Stimulated activated CD4-positive, alpha-beta T cell treated with anti-CD3 and anti-CD28 coated beads, Interleukin-1b, Interleukin-23, amount 100 ng/mL, for 24 hours (primary cell): ENCODE measurements at places on chromosomes 13 and 19.

- no peak for DNase-seq
These were observed 468 bp upstream of the SLC39A3 start for GRCh38 chr19:2740314-2740656.

- no peak for DNase-seq
These were observed 2.4 kb upstream of the CHAMP1 start for GRCh38 chr13:114311908-114312307.

- DNase-seq: no peak
These were observed 1.6 kb upstream of the SLC8A2 start for GRCh38 chr19:47473336-47473735.

DNA sequence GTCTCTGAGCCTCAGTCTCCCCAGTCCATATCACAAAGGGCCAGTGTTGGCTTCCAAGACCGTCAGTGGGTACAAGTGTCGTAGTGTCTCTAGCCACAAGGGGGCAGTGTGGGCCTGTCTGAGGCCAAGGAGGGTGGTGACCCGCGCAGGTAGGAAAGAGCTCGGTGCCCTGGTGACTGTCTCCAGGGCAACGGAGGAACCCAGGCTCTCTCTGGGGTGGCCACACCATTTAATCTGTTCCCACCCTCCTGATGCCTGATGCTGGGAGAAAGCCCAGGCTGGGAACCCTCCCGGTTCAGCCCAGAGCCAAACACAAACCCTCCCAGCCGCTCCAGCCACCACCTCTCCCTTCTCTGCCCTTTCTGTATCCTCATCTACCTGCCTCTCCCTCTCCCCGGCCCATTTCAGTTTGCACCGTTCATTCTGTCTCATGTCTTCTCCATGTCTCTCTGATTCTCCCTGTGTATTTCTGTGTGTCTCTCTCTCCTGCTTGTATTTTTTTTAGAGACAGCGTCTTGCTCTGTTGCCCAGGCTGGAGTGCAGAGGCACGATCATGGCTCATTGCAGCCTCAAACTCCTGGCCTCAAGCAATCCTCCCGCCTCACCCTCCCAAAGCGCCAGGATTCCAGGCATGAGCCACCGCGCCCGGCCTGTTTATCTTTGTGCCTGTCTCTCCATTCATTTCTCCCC lies 17.5 kb upstream of the MEIS3 start:
- DNase-seq: peak; percentile 80

DNA sequence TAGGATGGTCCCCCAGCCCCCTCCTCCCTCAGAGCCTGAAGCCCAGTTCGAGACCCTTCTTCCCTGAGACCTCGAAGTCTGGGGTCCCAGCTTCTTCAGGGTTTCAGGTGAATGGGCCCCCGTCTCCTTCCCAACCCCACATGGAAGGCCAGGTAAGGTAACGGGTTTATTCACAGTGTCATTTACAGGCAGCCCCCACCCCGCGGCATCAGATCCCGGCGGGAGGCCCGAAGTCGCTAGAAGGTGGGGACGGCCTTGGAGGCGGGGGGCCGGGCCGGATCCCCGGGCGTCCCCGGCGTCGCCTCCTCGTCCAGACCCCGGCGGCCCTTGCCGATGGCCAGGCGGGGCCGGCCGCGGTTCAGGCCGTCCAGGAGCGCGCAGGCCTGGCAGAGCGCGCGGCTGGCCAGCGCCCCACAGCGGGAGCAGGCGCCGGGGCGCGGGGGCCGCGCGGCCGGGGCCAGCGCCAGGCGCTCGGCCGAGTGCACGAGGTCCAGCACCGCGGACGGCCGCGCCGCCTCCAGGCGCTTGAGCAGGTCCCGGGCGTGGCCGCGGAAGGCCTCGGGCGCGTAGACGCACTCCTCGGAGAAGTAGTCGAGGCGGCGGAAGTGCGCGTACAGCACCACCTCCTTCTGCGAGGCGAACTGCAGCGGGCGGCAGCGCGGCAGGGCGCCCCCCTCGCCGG lies 9.7 kb downstream of the CTU1 start:
- no peak for DNase-seq

- DNase-seq: no peak
These were observed 6.3 kb downstream of the MYADM start for GRCh38 chr19:53873773-53874605.

DNA sequence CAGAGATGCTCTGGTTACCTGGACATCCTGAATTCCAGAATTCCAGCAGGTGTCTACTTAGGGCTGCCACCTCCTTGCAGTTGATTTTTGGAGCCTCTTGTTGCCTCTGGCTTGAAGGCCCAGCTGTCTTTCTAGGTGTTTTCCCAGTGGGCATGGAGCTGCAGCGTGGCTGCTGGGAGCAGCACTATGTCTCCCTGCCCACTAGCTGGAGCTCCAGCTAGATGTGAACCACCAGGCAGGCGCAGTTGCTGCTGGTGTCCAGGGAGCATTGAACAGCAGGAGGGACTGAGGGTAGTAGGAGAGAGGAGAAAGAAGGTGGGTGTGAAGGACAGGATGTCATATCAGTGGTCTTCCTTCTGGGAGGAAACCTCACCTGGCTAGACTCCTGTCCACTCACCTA lies 9.9 kb upstream of the SELENOW start:
- DNase-seq: no peak

GRCh38 chr13:67043901-67044300 lies 186.2 kb downstream of the PCDH9 start:
- no peak for DNase-seq

DNA sequence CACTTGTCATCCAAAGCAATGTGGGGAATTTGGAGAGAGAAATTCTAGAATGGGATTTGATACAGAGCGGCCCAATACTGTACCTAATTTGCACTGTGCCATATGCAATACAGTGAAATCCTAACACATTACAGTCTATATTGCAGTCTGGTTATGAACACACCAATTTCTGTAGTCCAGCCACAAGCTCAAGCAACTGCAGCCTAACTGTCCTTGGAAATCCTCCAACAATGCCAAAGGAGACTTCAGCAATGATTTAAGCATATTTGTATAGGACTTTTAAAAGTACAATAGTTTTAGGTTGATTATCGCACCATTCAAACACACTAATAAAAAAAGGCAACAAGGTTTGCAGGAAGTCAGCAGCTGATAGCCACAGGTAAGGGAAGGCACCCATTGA lies 17.3 kb downstream of the DIAPH3 start:
- no peak for DNase-seq

DNA sequence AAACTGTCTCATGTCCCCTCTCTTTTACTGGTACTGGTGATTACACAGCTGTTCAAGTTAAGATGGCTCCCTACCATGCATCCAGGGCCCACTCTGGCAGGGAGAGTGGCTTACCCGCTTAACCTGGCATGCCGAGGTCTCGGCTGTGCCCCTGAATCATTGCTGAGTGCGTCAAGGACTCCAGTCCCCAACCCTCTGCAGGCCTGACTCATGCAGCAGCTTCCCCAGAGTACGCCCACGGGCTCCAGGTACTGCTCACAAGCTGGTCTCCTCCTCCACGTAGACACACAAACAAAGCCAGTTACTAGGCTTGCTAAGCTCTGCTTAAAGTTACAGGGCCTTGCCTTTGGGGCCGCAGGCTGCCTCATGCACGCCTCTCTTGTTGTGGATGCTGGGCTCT lies 447.4 kb downstream of the COG6 start:
- DNase-seq: peak; percentile 87

- no peak for DNase-seq
These were observed 5.1 kb downstream of the NOTCH3 start for GRCh38 chr19:15195371-15196334.

DNA sequence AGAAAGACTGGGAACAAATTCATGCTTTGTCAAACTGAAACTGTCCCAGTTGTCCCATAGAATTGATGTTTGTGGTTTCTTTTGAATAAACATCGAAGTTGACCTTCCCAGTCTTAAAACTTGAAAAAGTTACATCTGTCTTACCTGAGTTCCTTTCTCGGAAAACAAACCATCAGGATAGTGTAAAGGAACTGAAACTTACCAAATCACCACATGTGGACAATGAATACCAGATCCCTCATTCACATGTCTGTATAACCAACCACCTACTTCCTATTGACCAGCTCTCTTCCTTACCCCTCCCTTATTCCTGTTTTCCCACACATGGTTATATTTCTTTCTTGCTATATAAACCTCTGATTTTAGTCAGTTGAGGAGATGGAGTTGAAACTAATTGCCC lies 791.7 kb upstream of the PCDH20 start:
- DNase-seq: no peak

- no peak for DNase-seq
These were observed 5.7 kb upstream of the CDC42EP5 start for GRCh38 chr19:54478677-54479266.

- no peak for DNase-seq
These were observed 95.5 kb downstream of the CDADC1 start for GRCh38 chr13:49343255-49343654.

DNA sequence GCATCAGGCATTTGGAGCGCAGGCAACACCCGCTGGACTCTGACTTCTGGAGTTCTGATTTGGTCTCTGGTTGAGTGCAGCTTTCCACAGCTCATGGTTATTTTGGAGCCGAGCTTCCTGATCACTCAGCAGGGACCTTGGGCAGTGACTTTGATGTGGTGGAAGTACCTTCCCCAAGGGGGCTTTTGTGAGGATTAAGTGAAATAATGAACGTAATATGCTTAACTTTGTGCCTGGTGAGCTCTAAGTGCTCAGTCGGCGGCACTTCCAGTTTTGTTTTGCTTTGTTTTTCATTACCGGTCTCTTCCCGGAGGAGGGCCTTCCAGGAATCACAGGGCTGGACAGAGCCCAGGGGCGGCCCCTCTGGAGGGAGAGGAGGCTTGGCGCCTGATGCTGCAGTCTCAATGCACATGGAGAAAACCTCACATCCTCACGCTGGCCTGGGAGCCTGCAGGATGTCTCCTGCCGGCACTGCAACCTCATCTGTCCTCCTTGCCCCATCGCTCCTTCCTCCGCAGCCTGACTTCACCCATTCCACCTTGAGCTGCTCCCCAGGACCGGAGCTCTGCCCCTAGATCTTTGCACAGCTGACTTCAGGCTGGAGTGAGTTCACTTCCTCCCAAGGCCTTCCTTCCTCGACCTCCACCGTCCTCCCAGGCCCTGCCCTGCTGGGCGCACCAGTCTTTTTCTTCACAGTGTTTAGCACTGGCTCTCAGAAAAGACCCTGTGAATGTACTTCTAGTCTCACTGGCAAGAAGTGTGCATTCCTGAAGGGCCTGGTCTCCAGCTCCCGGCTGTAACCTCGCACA lies 1.5 kb downstream of the PLEKHF1 start:
- DNase-seq: no peak

DNA sequence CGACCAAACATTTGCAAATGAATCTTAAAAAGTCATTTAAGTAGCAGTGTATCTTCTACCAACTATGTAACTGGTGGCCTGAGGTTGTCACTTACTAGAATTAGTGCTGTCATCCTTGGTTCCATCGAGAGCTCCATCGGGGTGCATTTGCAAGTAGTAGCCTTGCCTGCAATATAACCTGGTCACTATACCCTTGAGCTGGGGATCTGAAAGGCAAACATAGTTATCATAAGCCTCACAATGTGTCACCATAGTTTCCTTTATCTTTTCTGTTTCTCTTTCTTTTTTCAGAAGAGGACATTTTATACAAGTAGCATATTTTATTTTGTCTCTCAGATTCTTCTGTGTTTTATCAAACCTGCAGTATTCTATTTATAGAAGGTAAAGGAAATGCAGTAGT lies 422.6 kb downstream of the ITGBL1 start:
- DNase-seq: no peak

GRCh38 chr19:41541990-41542584 lies 33.9 kb upstream of the CEACAM21 start:
- DNase-seq: no peak

DNA sequence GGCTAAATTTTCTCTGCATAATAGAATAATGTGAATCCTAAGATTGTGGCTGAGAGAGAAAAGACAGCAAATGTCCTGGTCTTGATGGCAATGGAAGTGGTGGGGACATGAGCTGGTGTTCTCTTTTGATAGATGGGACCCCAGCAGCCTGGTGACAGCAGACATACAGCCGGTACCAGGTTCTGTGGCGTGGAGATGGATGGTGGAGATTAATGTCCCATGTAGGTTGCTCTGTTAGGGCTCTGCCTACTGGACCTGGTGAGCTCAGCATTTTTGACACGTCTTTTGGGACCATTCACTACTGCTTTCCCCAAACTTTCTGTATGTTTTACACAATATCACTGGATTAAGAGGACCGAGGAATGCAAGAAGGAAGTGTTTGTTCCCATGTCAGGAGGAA lies 8.2 kb upstream of the SIGLEC14 start:
- DNase-seq: no peak

GRCh38 chr19:32363632-32364031 lies 18.2 kb downstream of the ZNF507 start:
- no peak for DNase-seq

- DNase-seq: no peak
These were observed 43.3 kb downstream of the ZNF146 start for GRCh38 chr19:36258028-36258875.

DNA sequence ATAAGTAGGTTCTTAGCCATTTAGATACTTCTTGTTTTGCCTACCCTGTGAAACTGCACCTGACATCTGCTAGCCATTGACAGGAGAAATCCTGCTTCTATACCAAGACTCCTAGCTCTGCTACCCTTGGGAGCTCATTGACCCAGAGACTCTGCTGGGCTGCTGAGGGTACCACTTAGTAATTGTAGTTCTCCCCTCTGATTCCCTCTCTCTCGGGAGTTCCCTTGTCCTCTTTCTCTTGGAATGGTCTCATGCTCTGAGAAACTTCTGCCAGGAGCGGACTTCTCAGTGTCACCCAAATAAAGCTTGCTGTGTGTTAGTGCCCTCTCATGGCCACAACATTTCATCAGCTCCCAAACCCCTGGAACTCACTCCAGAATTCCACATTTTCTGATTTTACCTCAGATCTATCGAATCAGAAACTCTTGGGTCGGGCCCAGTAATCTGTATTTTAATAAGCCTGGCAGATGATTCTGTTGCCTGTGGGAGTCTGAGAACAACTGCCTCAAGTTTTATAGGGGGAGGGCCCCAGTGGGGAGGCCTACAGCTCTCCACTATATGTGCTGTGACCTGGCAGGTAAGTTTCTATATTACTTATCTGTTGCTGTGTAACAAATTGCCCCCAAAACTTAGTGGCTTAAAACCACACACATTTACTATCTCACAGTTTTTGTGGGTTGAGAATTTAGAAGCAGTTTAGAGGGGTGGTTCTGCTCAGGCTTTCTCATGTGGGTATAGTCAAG lies 221.1 kb downstream of the TDRD3 start:
- no peak for DNase-seq

DNA sequence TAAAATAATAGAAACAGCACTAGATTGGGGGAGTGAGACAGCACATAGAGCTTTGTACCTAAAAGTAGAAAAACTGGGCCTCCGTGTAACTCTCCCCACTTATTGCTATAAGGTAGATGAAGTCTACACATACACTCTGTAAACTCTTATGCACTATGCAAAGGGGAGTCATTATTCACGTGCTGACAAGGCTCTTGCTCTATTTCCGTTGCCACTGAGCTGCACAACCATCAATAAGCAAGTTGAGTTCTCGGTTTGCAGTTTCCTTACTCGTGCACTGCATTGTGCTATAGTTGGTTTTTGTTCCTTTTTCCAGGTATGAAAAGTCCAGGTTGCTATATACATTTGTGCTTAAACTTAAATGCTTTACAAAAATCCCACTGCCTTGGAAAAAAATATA lies 294.0 kb upstream of the DACH1 start:
- no peak for DNase-seq

- no peak for DNase-seq
These were observed 29.1 kb downstream of the NFIX start for GRCh38 chr19:13024126-13024950.
